ENCODE measurements at places on chromosomes 4 and X. TPM values are rescaled to one million over a fixed set of nuclear protein-coding genes. Genes with fewer than 3 reads are reported as not detected.

GRCh38 chrX:7480721-7481120, 332.8 kb upstream of the PUDP start:
- no peak for DNase-seq

The FAM47A gene
- not detected for total RNA-seq

DNA sequence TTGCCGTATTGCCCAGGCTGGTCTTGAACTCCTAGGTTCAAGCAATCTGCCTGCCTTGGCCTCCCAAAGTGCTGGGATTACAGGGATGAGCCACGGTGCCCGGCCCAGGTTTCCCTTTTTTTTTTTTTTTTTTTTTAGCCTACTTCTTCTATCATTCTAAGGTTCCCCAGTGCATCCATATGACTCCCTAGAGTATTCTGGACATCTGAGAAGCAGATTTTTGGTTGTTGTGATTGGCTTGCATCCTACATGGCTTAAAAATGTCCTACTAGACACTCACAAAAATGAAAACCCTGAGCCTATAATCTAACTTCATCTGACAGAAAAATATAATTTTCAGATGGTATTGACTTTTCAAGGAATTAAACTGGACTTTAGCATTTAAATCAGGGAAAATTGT, 41.7 kb downstream of the SMIM14 start:
- no peak for DNase-seq

The TMPRSS11E gene
- not detected for total RNA-seq

The RTL3 gene
- total RNA-seq: not detected

DNA sequence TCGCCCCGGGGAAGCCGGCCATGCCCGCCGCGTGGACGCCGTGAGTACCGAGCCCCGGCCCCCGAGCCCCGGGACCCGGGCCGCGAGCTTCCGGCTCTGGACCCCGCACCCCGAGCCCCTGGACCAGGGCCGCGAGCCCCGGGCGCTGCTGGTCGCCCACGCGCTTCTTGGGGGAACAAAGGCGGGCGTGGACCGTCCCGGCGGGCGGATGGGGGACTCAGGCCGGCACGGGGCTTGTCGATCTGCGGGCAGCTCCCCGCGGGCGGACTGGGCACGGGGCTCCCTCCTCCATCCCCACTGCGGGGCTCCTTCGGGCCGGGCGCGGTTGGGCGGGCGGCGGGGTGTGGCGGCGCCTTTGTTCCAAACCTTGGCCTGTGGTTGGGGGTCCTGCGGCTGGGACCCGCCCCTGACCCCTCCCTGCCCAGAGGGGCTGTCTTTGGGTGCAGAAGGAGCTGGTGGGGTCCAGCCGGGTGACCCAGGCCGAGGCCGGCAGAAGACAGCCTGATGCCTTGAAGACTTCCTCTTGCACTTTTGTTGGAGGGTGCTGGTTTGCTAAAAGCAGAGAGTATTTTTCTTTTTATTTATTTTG, 25.2 kb upstream of the ADD1 start:
- peak; percentile 29 for DNase-seq

DNA sequence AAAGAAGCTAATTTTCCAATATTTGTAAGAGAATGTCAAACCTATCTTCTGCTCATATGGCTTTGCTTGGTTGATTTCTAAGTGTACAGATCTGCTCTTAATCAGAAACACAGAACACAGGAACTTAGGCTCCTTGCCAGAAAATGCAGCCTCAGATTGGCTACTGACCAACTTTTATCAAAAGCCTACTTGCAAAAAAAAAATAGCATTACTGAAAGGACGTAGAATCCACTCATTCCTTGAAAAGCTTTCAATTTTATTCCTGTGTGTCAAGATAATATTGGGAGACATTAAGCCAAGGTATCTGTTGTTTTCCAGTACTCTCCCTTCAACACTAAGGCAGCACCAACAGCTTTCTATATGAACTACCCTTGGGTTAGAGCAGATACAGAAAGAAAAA, 127.6 kb upstream of the INTU start:
- DNase-seq: no peak

DNA sequence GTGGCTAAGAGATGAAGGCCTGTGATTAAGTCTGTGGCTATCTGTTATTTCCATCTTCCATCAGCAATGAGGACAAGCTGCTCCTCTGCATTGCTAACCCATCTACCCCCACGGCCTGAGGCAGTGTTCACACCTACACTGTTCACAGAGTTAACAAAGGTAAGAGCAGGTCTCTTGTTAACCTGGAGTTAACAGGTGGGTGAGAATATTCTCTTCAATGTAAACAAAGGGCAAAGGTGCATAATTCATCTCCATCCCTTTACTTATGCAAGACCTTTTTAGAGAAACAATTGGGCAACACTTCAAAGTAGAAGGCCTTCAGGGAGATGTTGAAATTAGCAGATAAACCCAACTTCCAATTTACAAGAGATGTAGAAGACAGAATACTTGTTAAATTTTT, 2.8 kb downstream of the SLC35A2 start:
- DNase-seq: no peak

DNA sequence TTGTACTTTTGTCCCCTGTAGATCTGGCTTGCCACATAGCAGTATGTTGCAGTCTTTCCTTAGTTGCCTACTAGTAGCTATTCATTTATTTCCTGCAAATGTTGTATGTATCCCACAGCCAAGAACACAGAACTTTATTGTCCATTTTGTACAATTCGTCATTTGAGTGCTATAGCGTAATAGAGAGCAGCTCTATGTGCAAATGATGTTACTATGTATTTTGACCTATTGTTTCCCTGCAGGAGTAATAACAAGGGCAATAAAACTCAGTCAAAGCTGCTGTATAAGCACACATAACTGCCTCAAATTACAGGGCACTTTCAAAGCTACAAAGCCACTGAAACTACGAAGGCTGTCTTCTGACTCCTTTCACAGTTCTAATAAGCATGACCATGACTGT, 48.1 kb downstream of the NRK start:
- DNase-seq: no peak

DNA sequence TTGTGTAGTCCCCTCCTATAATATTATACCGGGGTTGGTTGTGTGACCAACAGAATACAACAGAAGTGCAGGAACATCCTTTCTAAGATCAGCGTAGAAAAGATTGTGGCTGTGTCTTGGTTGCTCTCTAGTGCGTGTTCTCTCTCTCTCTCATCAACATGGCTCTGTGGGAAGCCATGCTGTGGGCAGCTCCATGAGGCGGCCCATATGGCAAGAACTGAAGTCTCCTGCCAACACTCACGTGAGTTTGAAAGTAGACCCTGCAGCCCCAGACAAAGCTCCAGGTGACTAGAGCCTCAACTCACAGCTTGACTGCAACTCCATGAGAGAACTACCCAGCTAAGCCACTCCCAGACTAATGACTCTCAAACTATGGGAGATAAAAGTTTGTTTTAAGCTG, 118.7 kb downstream of the TSPAN5 start:
- DNase-seq: no peak

DNA sequence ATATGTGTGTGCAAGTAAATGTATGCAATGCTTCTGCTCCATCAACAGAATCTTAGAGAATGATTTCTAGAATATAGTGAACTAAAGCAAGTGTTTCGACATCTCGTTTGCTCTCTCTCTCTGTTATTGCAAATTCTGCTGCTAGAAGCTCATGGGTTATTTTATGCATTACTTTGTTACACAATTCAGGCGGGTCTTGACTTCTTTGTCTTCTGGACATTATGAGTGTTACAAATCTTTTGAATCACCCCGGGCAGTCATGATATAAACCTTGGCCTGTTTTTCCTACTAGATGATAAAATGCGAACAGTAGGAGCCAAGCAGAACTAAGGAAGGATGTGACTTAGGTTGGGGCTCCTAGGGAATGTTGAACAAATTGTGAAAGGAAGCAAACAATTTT, 166.4 kb upstream of the SFRP2 start:
- DNase-seq: no peak

The RIBC1 gene
- total RNA-seq: 1.8 TPM

GRCh38 chrX:129833153-129833990, 10.3 kb downstream of the ZDHHC9 start:
- DNase-seq: no peak

The PDE6B gene
- 18.9 TPM for total RNA-seq

Data from activated T-cell treated with anti-CD3 and anti-CD28 coated beads, Interleukin-2, amount 50 U/mL, for 72 hours (primary cell).